ENCODE measurements at places on chromosomes 2 and 18. TPM values are rescaled to one million over a fixed set of nuclear protein-coding genes. Genes with fewer than 3 reads are reported as not detected.

- no peak for DNase-seq
Observed at GRCh38 chr2:241092677-241093076, 9.4 kb downstream of the MTERF4 start.

DNA sequence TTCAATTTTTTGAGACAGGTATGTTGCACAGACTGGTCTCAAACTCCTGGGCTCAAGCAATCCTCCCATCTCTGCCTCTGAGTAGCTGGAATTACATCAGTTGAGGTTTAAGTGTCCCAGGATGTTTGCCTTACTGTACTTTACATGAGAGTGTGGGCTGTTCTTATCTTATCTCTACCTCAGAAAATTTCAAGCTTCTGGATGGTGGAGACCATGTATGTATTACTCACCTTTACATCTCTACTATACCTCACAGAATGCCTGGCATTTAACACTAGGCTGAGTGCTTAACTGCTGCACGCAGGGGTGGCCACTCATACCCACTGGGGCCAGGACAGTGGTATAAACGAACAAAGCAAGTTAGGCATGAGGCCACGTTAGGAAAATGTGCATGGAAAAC is 272.0 kb upstream of the RAB12 start:
- DNase-seq, result no peak

DNA sequence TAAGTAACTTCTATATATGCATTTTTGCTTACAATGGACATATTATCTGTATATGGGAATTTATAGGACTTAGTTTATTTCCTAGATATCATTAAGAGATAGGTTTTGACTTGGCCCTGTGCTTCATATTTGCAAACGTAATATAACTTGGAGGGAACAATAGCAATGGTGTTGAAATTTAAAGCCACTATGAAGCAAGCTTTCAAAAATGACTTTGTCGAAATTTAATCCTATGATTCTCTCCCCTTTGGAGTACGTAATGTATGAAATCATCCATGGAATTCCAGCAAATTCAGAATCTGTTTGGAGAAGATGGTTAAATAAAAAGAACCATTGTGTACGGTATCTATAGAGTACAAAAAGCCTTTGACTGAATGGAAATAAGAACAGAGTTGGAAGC is 486.3 kb downstream of the ARHGAP15 start:
- DNase-seq, result no peak

- no peak for DNase-seq
Observed at GRCh38 chr2:122384768-122385333, 629.4 kb downstream of the TSN start.

Gene TRPM8
- polyA plus RNA-seq, result 0.40 TPM

- DNase-seq, result no peak
Observed at GRCh38 chr2:212997526-212998020, 153.8 kb downstream of the IKZF2 start.

- DNase-seq, result no peak
Observed at GRCh38 chr2:229096409-229097066, 174.5 kb downstream of the PID1 start.

Gene CCBE1
- 96.5 TPM for polyA plus RNA-seq

Gene G6PC2
- polyA plus RNA-seq, result not detected

DNA sequence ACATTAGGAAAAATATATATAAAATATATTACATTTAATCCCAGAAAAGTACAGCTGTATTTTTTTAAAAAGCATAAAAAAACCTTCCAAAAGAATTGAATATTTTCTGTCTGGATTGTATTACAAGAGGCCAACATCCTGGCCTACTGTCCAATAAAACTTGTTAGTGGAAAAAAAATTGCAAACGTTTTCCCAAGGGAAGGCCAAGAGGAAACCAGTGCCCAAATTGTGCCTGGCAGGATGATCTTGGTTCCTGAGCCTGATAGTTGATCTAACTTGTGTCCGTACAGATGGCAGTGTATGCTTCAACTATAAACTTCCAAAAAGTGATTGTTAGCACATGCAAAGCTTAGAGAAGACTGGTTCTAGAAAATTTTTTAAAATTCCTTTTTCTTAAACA is 90.6 kb upstream of the LPIN2 start:
- DNase-seq, result no peak

DNA sequence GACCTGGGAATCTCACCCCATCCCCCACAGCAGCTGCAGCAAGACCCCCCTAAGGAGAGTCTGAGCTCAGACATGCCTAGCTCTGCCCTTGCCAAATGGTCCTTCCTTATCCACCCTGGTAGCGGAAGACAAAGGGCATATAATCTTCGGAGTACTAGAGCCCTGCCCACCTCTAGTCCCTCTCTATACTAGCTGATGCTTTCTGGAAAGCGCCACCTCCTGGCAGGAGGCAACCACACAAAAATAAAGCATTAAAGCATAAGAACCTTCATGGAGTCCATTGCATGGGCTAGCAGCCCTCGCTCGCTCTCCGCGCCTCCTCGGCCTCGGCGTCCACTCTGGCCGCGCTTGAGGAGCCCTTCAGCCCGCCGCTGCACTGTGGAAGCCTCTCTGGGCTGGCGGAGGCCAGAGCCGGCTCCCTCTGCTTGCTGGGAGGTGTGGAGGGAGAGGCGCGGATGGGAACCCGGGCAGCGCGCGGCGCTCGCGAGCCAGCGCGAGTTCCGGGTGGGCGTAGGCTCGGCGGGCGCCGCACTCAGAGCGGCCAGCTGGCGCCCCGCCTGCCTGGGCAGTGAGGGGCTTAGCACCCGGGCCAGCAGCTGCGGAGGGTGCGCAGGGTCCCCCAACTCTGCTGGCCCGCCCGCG is 941.2 kb downstream of the SUCLG1 start:
- no peak for DNase-seq

Gene UGT1A10
- polyA plus RNA-seq, result not detected

- DNase-seq, result no peak
Observed at GRCh38 chr18:65415098-65415497, 335.7 kb upstream of the CDH7 start.

GRCh38 chr2:113248997-113249770 is 29.5 kb downstream of the PAX8 start:
- DNase-seq, result peak; percentile 80

Gene ZDBF2
- 8.8 TPM for polyA plus RNA-seq

- no peak for DNase-seq
Observed at GRCh38 chr2:97662386-97662894, 1.4 kb downstream of the ACTR1B start.

Gene DTNA
- polyA plus RNA-seq, result 10.4 TPM

DNA sequence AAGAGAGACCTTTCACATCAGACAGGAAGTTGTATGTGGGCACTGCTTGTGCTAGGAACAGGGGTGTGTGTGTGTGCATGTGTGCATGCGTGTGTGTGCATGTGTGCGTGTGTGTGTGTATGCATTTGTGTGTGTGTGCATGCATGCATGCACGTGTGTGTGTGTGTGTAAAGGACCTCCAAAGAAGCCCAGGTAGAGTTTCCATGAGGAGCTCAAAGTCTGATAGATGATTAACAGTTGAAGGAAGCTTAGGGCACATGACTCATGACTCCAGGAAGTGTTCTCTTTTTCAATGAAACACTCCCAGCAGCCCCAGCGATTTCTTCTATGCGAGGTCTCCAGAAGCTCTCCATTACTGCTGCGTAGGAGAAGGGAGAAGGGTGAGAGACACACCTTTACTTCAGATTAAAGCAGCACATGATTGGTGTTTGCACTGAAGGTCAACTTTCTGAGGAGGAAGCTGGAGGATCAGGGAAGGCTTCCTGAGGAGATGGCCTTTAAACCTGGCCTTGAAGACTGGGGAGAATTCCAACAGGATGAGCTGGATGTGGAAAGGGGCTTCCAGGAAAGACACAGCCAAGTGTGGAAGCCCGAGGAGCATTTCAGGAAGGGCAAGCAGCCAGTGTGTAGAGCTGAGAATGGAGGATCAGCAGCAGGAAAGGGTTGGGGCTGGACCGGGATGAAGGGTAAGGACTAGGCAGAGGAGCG is 77.7 kb downstream of the SMAD4 start:
- no peak for DNase-seq

Gene IL1B
- 1.6 TPM for polyA plus RNA-seq

GRCh38 chr2:163345795-163346573 is 389.8 kb downstream of the FIGN start:
- DNase-seq, result no peak

Gene ARPC2
- polyA plus RNA-seq, result 232 TPM

- DNase-seq, result no peak
Observed at GRCh38 chr18:79680100-79680879, 687 bp downstream of the CTDP1 start.

DNA sequence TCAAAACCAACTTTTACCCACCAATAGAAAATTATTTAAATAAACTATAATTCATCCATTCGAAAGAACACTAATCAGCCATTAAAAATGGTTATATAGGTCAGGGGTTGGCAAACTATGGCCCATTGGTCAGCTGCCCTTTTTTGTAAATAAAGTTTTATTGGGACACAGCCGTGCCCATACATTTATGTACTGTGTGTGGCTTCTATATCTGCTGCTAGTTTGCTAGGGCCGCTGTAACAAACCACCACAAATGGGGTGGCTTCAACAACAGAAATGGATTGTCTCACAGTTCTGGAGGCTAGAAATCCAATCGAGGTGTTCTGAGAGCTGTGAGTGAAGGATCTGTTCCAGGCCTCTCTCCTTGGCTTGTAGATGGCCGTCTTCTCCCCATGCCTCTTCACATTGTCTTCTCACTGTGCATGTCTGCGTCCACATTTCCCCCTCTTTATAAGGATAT is 7.0 kb upstream of the TXNDC2 start:
- no peak for DNase-seq

GRCh38 chr2:227608561-227609338 is 5.9 kb downstream of the SCYGR3 start:
- DNase-seq, result no peak

DNA sequence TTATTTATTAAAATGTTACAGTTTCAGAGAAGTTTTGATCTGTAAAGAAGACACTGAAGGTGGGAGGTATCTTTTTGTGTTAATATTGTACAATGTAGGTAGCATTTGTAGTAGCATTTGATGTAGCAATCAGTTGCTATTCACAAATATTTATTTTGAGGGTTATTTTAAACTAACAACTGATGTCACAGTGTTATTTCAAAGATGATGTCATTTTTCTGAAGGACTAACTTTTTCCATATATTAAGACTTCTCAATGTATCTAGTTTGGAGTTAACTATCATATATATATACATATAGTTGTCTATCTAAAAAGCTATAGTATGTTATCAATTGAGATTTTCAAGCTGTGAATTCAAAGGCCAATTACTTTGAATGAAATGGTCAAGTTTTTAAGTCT is 1003.3 kb downstream of the DSC3 start:
- DNase-seq, result no peak

DNA sequence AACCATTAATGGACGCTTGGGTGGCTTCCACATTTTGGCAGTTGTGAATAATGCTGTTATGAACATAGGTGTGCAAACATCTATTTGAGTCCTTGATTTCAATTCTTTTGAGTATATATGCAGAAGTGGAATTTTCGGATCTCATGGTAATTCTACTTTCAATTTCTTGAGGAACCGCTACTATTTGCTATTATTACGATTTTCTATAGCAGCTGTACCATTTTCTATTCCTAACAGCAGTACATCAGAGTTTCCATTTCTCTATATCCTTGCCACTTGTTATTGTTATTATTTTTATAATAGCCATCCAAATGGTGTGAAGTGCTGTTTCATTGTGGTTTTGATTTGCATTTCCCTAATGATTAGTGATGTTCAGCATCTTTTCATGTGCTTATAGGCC is 69.5 kb downstream of the KIF5C start:
- DNase-seq, result no peak

GRCh38 chr2:24429197-24430074 is 61.6 kb upstream of the NCOA1 start:
- DNase-seq, result no peak

- peak; percentile 57 for DNase-seq
Observed at GRCh38 chr2:144461308-144461766, 58.6 kb downstream of the ZEB2 start.

GRCh38 chr2:30981510-30981909 is 156.7 kb downstream of the GALNT14 start:
- DNase-seq, result no peak

GRCh38 chr2:170462433-170463205 is 252.5 kb upstream of the SP5 start:
- no peak for DNase-seq

- no peak for DNase-seq
Observed at GRCh38 chr2:20130821-20131645, 79.6 kb upstream of the LAPTM4A start.

Gene SERPINB12
- polyA plus RNA-seq, result not detected

DNA sequence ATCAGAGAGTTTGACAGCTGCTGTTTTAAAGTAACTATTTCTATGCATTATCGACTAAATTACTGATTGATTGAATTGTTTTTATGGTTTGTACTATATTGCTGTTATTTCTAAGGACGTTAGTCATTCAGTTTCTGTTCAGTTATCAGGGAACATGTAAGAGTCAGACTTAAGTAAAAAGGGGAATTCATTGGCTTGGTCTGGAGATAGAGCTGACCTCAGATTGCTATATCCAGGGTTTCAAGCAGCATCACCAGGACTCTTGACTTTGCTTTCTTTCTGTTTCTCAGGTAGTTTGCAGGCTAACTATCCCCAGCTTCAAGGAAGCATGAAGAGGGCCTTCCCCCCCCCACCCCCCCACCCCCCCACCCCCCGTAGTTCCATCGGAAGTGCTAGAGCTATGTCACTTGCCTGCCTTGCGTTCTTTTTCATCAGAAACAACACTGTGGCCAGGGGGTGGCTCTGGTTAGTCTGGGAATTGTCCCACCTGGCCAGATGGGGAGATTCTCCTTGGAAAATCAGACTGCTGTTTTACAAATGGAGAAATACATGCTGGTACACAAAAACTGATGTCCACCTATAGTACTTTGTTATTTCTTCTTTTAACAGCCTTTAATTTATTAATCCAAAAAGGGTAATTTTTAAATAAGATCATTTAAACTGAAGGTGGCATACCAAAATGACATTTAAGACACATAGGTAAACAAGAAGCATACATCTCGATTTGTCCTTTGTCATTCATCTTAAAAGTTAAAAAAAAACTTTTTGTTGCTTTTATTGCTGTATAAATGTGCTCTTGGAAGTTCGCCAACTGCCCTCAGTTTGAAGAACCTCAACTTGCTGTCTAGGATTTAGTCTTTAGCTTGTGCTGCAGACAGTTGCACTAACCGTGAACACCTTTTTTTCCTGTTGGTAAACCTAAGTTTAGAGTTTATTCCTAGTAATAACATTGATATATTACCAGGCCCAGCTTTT is 9.4 kb downstream of the SMAD4 start:
- no peak for DNase-seq
